ENCODE measurements at places on chromosomes 2 and 18.

DNA sequence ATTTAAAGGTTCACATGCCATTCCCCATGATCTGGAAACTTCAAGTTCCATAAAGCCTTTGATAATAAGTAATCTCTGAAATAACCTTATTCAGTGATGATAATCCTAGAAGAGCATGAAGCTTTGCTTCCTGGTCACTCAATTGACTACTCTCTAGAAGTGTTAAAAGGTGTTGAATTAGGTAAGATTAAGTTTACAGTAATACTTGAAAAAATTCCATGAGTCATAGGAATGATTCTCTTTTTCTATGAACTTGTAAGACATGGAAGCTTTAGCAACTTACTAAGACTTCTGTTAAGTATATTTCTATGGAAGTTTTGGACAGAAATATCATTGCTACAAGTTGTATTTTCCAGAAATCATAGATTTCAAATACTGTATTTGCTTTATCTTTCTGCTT is 100.6 kb downstream of the MYO1B start:
- DNase-seq: no peak

- no peak for DNase-seq
Observed at GRCh38 chr2:240132651-240132980, 3.5 kb downstream of the COPS9 start.

- no peak for DNase-seq
Observed at GRCh38 chr2:46977899-46978298, 62.3 kb upstream of the MCFD2 start.

- peak; percentile 87 for DNase-seq
Observed at GRCh38 chr2:181657379-181657778, 474 bp upstream of the CERKL start.

- DNase-seq: no peak
Observed at GRCh38 chr2:239671471-239671870, 270.7 kb upstream of the HDAC4 start.

Data from NCI-H526 (cell line).